ENCODE measurements at places on chromosomes 7 and 10.

GRCh38 chr7:12103948-12104347 is 107.1 kb upstream of the TMEM106B start:
- DNase-seq, result no peak

GRCh38 chr10:130254243-130254642 is 118.1 kb downstream of the GLRX3 start:
- no peak for DNase-seq

- peak; percentile 59 for DNase-seq
Measured at GRCh38 chr7:71131256-71132126, 453 bp upstream of the GALNT17 start.

DNA sequence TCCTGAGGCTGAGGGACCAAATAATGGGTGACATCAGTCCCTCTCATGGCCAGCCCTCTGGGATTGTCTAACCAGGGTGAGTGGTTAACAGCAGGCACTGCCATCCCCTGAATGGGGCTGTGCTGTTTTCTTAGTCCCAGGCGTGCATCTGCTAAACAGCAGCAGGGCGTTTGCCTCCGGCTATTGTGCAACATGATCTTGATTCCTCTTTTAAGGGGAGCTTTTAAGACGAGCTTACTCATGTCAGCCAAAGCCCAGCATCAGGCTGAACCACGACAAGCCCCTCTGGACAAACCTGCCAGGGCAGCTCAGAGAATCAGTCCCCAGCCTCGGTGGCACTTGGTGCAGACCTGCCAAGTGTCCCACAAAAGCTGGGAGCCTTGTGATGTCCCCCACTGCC is 16.2 kb upstream of the IGFBP3 start:
- DNase-seq, result no peak

DNA sequence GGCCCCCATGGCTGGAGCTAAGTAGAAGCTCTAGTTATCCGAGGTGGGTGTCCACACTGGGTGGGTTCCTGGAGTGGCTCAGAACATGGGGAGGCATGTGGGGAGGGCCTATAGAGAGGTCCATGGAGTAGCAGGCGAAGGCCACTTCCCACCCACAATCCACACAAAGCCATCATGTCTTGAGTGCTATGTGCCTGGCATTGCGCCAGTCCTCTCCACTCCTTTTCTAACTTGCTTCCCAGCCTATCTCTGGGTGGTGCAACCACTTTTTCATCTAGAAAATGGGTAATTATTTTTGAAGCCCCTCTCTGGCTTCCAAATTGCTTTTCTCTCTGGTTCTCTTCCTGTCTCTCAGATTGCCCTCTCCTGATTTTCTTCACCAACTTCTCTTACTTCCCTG is 263.6 kb downstream of the PHTF2 start:
- DNase-seq, result no peak

- DNase-seq, result no peak
Measured at GRCh38 chr10:4170633-4171314, 385.8 kb upstream of the KLF6 start.

GRCh38 chr10:3720228-3721019 is 64.6 kb downstream of the KLF6 start:
- DNase-seq, result peak; percentile 34
